A673 (cell line): ENCODE measurements at places on chromosomes 11 and 22. TPM values are rescaled to one million over a fixed set of nuclear protein-coding genes. Genes with fewer than 3 reads are reported as not detected.

Gene F2
- total RNA-seq: not detected in 2 replicates

Gene PGR
- total RNA-seq: 0.15 and 0.24 TPM in 2 replicates

Gene SMC1B
- not detected in 2 replicates for total RNA-seq

Gene MOGAT2
- not detected in 2 replicates for total RNA-seq

DNA sequence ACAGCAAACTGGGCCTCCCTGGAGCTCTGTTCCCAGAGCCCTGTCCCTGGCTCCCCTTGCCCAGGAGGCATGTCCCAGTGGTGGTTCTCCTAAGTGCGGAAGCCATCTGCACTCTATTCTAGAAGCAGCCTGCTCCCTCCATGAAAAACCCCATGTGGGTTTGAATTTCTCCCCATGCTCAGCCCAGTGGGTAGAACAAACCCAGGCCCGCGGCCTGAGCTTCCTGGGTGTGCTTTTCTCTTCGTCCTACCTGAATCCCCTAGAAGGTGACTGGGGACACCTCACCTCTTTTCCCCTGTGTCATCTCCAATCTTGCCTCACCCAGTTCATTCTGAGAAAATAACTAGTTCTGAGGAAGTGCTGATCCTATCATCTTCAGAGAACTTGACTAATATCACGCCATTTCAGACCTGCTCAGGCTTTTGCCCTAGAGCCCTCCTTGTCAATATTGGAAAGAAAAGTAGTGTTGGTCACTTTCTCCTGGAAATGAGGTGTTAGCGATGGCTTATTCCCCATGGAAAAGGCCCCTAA is 15.9 kb downstream of the IL10RA start:
- DNase-seq: no peak

- peak; percentile 45 for DNase-seq
Measured at GRCh38 chr22:36773935-36774334, 2.0 kb downstream of the IFT27 start.

- DNase-seq: no peak
Measured at GRCh38 chr22:19567157-19568009, 43.2 kb upstream of the CLDN5 start.

- no peak for DNase-seq
Measured at GRCh38 chr11:25377466-25377865, 880.6 kb downstream of the LUZP2 start.

DNA sequence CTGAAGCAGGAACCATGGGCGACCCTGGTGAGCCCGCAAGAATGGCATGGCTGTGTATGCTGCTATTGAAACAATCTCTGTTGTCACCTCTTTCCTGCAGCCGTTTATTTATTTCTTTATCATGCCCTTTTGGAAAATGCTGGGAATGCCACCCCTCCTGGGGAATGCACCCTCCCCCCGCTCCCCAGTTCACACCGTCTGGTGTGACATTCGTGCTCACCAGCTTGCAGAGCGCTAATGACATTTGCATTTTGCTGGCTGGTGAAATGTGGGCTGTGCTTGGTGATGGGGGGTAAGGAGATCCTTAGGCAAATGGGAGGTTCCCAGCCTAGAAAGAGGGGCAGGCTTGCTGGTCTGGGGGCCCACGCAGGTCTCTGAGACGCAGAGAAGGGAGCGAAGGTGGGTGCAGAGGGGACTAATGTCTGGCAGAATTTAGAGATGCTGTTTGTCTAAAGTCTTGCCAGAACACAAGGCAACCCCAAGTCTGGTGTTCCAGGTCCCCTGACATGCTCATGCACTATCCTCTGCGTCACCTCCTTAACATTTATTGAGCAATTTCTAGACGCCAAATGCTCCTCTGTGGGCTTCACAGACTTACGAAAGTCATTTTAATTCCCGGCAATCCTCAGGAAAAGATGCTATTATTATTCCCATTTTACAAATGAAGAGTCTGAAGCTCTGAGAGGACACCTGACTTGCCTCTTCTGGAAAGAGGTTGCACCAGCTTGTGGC is 91.7 kb downstream of the TP53I11 start:
- no peak for DNase-seq

DNA sequence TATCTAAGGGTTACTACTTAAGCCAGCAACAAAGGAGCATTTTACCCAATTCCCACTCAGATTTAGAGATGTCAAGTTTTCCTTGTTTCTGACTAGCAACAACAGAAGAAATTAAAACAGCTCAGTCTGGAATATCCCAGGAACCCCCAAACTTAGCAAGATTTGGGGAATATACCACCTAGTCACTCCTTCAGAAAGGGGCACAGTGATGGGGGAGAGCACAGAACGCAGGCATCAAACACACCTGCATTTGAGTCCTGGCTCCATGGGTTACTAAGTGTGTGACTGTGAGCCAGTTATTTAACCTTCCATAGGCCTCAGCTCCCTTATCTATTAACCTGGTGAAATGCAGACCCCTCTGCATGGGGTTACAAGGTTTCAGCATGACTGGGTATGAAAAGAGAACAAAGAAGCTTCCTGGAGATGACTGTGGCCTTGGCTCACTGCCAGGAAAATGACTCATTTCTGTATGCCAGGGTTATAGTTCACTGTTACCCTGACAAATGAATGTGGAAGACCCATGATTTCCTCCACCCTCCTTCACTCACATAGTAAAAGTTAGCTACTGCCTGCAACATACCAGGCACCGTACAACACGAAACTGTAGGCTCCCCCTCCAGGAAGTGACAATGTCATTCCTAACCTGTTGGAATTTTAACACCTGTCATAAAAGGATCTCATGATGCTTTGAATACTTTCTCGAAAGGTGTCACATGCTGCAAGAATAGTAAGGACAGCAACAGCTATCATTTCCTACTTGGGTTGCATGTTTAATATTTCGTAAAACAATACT is 79.6 kb downstream of the ME3 start:
- DNase-seq: peak; percentile 90

DNA sequence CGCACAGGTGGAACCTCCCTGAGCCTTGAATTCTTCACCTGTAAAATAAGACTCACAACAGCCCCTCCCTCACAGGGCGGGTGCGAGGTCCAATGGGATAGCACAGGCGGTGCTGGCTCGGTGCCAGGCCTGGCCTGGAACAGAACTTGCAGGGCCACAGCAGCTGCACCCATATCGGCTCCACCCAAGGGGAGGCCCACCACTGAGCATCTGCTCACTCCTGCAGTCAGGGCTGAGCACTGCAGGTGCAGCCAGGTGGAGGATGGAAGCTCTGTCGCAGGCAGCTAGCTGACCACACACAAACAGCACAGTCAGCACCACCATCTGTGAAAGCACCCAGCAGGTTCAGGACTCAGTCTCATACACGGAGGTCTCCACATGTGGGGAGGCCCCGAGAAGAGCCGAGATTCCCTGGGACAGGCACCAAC is 19.6 kb downstream of the VPS37C start:
- DNase-seq: no peak

DNA sequence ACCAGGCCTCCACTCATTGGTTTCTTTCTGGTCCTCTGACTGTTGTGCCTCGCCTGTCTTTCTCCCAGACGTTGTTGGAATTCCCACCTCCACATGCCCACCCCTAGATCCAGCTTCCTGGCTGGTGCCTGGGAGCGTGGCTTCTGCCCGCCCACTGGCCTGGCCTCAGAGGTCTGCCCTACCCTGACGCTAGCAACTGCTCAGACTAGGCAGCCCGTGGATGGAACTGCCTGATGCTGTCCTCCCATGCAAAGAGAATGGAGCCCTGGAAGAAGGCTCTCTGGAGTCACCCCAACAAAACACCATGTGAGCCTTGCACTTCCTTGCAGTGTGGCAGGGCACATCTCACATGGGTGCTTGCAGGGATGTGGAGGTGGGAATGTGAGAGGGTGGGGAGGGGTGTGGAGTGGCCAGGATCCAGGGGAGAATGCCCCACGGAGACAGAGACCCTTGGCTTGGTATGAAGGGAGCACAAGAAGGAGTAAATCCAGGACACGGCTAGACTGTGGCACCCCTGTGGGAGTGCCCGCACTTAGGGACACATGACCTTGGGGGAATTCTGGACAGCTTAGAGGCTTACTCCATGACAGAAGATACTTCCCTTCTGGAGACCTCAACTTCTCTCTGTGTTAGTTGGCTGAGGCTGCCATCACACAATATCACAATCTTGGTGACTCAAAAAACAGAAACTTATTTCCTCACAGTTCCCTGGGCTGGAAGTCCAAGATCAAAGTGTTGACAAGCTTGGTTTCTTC is 22.5 kb upstream of the ADA2 start:
- no peak for DNase-seq

DNA sequence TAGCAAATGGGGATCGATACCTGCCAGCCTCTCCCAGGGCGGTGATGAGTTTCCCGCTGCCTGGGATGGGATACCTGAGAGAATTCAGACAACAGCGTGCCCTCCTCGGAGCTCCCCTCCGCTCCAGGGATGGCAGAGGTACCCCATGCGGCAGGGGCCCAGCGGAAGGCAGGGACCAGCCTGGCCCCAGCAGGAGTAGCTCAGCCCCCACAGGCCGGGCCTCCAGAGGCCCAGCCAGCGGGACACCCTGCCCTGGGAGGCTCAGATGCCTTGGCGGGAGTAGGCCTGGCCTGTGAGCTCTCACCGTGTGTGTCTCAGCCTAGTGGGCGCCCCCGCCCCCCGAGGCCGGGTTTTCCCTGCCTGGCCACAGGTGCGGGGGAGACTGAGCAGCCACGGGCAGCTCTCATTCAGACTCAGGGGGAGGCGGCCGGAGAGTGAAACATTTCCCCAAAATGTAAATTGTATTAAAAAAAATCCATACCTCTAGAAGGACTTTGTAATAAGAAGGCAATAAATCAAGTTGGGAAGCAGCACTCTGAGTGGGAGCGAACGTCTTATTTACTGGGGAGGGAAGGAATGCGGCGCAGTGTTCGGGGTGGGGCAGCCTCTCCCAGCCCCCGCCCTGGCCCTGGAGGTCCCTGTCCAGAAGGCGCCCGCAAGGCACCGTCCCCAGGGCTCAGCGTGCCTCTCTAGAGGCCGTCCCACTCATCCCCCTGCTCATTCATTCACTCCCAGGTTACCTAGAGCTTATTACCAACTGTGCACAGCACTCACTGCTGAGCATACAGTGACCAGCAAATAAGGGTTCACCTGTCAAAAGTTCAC is 888.0 kb downstream of the BRD1 start:
- DNase-seq: no peak

GRCh38 chr11:124874571-124875255 is 9.5 kb downstream of the ROBO3 start:
- DNase-seq: no peak

DNA sequence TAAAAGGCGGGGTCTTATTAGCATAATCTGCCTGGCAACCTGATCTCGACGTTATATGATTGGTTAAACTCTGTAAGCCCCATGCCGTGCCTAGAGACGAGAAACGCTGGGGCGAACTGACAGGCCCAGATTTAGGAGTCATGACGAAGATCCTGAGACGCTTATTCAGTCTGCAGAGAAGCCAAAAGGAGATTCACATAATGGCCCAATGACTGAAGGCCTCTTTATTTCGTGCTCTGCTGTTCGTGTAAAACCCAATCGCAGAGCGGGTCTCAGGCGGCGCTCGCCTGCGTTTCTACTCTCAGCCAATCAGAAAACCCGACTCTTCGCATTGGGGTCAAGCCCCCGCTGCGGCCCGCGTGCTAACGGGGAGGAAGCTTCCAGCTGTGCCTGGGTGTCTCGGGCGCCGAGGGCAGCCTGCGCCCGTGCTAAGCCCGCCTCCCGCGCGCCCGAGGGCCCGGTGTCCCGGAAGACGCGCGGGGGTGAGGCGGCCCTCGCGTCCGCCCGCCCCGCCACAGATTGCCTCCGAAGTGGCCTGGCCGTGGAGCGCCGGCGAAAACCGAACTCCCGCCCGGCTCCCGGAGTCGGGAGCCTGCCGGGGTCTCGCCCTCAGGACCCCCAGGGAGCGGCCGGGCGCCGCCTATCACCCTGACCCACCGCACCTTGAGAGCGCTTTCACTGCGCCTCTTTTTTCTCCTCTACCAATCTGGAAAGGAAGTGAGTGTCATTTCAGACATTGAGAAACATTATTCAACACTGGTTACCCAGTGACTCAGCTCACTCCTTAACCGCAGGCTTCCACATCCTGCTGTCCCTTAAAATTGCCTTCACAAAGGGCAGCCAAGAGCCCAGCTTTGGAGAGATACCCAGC is 446 bp upstream of the PRDM10 start:
- DNase-seq: peak; percentile 100

GRCh38 chr11:61147791-61148620 is 13.2 kb downstream of the VPS37C start:
- DNase-seq: no peak

DNA sequence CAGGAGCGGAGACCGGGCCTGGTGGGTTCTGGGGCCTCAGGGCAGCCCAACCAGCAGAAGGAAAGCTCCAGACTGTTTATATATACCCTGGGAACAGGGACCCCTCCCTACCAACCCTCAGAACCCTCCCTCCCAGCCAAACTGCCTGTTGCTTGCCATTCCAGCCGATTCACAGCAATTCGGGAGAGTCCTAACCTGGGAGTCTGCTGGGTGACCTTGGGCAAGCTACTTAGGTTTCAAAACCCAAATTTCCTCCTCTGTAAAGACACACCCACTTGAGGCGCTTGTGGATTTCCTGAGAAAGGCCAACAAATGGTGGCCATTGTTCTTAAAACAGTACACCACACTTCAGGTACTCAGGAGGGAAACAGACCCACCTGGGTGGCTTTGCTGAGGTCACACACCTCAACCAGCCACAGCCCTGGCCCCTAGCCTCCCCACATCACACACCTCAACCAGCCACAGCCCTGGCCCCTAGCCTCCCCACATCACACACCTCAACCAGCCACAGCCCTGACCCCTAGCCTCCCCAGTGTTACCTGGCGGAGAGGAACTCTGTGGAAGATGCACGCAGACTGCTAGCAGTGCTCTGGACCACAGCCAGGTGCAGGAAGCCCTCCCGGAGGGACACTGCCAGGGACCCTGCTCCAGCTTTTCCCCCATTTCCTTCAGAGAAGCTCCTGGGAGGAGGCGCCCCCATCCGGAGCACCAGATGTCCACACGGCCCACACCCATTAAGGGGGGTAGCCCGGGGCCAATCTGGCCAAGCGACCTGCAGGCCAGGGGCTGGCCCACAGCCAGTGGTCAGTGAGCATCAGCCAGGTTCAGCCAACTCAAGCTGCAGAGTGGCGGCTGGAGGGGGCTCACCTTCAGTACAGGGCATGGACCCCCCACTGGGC is 6.2 kb downstream of the SHISA8 start:
- no peak for DNase-seq

- DNase-seq: peak; percentile 78
Measured at GRCh38 chr22:40043081-40043480, 48.3 kb downstream of the FAM83F start.

GRCh38 chr11:36619502-36619901 is 21.5 kb upstream of the RAG2 start:
- peak; percentile 49 for DNase-seq
